ENCODE measurements at places on chromosomes 12 and 14.

GRCh38 chr12:76698966-76699365 is 64.9 kb upstream of the ZDHHC17 start:
- H3K4me1 ChIP-seq: no peaks in the 10 kb centered on the region
- H3K27ac ChIP-seq: no peak overlapping the region
- H3K27me3 ChIP-seq: no peaks in the 10 kb centered on the region
- H3K4me3 ChIP-seq: no peak overlapping the region

DNA sequence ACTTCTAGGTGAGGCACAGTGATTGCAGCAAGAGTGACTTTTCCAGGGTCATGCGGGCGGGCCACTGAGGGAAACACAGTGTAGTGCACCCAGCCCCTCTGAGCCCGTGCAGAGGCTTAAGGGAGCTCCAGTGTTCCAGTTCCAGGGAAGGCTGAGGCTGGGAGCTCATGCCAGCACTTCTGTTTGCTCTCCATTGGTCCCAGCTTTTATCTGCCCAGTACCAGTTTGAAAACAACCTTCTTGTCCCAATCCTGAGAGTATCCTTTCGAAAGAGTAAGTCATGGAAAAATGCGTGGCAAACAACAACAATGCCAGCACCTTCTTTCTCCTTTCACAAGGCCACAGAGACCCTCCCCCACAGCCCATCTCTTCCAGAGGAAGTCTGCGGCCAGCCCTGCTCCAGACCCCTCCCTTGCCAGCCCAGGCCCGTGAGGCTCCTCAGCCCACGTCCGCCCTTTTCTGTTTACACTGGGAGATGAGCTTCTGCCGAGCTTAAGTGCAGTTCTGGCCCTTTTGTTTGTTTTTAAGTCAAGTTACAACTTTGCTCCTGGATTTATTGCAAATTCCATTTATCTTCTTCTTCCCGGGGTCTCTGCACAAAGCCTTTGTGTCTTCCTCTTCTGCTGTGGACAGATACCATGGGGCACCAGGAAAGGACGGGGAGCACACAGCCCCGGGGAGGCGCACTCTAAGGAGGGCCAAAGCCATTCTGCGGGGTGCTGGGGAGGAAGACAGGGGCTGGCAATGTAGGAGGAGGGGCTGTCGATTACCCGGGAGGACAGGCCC is 185.6 kb downstream of the ZFP36L1 start:
- H3K27me3 ChIP-seq: no peaks in the 10 kb centered on the region
- H3K36me3 ChIP-seq: no peaks in the 10 kb centered on the region
- H3K4me1 ChIP-seq: no peaks in the 10 kb centered on the region
- H3K27ac ChIP-seq: peak overlapping the region; percentile 52
- H3K4me3 ChIP-seq: no peak overlapping the region
- DNase-seq: no peak

DNA sequence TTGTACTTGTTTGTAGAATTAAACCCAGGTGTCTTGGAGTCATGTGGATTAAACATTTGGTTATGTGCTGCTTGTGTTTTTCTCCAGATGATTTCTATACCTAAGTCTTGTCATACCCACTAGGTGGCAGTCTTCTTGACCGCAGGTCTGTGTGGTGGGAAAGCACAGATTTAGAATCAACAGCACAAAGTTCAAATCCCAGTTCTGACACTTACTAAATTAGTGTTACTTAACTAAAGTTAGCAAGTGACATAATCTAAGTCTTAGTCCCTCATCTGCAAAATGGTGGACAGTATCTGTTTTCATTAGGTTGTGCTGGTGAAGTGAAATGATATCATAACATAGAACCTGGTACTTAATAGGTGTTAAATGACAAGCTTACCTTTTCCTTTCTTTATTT is 151.0 kb upstream of the ARHGAP5 start:
- H3K27ac ChIP-seq: no peak overlapping the region
- no peaks in the 10 kb centered on the region for H3K27me3 ChIP-seq
- H3K36me3 ChIP-seq: no peaks in the 10 kb centered on the region

DNA sequence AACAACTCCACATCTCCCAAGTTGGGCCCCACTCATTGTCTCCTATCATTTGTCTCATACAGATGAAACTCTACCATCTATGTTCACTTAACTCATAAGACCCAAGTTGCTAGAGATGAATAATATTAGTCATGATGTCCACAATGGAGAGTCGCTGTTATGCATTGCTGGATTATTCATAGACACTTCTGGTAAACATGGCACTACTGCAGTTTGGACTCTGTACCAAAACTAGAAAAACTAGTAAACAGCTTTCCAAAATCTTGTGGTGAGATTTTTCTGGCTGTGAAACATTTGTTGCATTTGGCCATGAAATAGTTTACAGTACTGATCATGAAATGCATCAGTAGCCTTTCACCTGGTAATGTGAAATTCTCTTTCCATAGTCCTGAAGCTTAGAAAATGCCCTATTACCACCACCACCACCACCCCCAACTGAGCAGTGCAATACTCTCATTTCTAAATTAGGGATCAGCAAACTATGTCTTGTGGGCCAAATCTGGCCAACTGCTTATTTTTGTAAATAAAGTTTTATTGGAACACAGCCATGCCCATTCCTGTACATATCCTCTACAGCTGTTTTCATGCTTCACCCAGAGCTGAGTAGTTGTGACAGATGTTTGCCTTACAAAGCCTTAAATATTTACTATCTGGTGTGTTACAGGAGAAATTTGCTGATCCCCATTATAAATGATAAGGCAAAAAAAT is 236.5 kb downstream of the DPF3 start:
- H3K27ac ChIP-seq: no peak overlapping the region
- no peak for DNase-seq
- no peaks in the 10 kb centered on the region for H3K27me3 ChIP-seq
- no peaks in the 10 kb centered on the region for H3K36me3 ChIP-seq
- H3K4me3 ChIP-seq: no peak overlapping the region

- H3K4me1 ChIP-seq: no peaks in the 10 kb centered on the region
- H3K27me3 ChIP-seq: no peaks in the 10 kb centered on the region
- DNase-seq: no peak
Observed at GRCh38 chr12:125098676-125099408, 33.6 kb downstream of the AACS start.

DNA sequence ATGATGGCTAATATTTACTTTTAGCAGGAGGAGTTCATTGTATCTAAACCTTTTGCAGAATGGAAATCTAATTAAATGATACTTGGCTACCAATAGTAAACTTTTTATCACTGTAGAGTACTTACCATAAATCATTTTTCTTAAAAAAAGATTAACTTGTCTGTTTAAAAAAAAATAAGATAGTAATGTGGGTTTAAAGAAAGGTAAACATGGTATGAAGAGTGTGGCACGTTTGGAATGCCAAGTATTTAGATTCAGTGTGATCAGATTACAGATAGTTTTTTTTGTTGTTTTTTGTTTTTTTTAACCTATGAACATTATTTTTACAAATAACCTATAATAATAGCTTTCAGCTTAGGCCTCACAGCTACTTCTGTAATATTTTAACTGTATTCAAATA is 25.8 kb downstream of the KTN1 start:
- H3K4me3 ChIP-seq: no peak overlapping the region
- no peaks in the 10 kb centered on the region for H3K36me3 ChIP-seq
- no peak overlapping the region for H3K27ac ChIP-seq
- no peaks in the 10 kb centered on the region for H3K27me3 ChIP-seq
- no peak for DNase-seq
- peaks cover 26% of the 10 kb centered on the region for H3K4me1 ChIP-seq

GRCh38 chr14:57420986-57421385 is 30.6 kb downstream of the NAA30 start:
- no peak overlapping the region for H3K27ac ChIP-seq
- H3K27me3 ChIP-seq: no peaks in the 10 kb centered on the region
- no peaks in the 10 kb centered on the region for H3K36me3 ChIP-seq
- no peaks in the 10 kb centered on the region for H3K4me1 ChIP-seq

DNA sequence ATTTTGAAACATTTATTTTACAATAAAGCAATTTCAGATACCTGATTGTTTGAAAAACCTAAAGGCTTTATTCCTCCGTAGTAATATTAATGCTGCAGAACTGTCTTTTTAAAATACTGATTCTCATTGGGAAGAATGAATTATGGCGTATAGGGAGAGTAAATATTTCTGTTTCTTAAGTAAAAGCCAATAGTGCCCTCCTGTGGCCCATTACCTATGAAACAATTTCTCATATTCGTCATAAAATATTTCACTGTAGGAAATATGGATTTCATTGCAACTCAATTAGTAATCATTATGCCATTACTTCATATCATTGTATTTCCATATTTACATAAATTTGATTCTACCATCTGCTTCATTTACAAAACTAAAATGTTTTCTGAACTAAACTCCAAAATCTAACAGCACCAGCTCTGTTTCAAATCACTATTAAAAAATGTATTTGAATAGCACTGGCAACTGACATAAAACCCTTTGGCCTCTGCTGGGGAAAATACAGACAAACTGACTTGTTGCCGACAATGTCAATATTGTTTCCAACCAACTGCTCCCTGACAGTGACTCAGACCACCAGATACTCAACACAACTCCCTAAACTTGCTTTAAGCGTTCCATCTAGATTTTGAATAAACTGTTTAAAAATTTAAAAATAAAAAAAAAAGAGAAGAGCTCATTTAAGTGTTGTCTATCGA is 290.3 kb downstream of the NAV3 start:
- H3K27ac ChIP-seq: no peak overlapping the region
- H3K36me3 ChIP-seq: no peaks in the 10 kb centered on the region
- no peaks in the 10 kb centered on the region for H3K4me1 ChIP-seq
- no peaks in the 10 kb centered on the region for H3K27me3 ChIP-seq
- DNase-seq: no peak

GRCh38 chr12:38445040-38445439 is 128.5 kb downstream of the ALG10B start:
- DNase-seq: no peak
- no peak overlapping the region for H3K27ac ChIP-seq
- H3K36me3 ChIP-seq: no peaks in the 10 kb centered on the region

DNA sequence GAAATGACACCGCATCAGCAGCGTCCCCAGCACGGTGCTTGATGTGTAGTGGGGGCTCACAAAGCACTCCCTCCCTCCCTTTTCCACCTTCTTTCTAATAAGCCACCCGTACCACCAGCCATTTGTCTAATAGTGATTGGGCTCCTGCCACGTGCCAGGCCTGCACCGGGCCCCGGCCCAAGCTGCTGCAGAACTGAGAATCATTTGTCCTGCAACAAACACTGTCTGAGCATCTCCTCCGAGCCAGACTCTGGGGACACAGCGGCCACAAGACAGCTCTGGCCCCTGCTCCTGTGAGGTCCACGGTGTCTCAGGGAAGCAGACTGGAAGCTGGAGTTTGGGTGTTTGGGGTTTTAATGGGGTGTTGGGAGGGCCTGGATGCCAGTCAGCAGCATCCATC is 43.9 kb downstream of the MVK start:
- no peak overlapping the region for H3K4me3 ChIP-seq
- no peak for DNase-seq
- no peaks in the 10 kb centered on the region for H3K27me3 ChIP-seq
- no peaks in the 10 kb centered on the region for H3K36me3 ChIP-seq

- H3K27ac ChIP-seq: peak overlapping the region; percentile 11
- no peaks in the 10 kb centered on the region for H3K36me3 ChIP-seq
- H3K4me3 ChIP-seq: no peak overlapping the region
- no peak for DNase-seq
- no peaks in the 10 kb centered on the region for H3K4me1 ChIP-seq
- H3K27me3 ChIP-seq: no peaks in the 10 kb centered on the region
Observed at GRCh38 chr12:122437656-122438121, 15.2 kb upstream of the CLIP1 start.

DNA sequence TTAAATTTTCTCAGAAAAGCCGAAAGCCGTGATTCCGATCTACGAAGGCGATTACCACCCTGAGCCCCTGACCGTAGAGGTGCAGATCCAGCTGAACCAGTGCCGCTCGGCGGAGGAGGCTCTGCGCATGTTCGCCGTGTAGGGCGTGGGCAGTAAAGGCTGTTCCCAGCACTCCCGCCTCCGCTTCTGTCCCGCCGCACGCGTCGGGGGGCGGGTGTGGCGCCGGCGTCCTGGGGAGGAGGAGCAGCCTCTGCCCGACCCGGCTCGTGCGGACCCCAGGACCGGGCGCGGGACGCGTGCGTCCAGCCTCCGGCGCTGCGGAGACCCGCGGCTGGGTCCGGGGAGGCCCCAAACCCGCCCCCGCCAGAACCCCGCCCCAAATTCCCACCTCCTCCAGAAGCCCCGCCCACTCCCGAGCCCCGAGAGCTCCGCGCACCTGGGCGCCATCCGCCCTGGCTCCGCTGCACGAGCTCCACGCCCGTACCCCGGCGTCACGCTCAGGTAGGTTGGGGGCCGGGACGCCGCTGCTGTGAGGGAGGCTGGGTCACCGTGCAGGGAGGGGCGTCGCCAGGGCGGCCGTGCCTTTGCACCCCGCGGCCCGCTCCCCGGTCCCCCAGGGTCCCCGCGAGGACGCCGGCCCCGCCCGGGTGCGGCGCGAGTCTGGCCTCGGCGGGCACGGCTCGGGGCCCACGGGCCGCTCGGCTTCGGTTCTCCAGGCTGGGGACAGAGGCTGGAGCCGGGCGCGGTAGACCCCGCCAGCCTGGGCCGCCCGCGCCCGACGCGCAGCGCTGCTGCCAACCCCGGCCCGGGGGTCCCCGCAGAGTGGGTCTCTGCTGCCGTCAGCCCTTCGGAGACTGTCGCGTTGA is at the start of gene B3GNT4:
TSS of gene B3GNT4 (plus strand) at position 409 of the 866 bp plus-strand sequence. CDS start 910 bp downstream, outside the sequence.
- DNase-seq: no peak
- peaks cover 5% of the 10 kb centered on the region for H3K4me1 ChIP-seq
- H3K36me3 ChIP-seq: peaks cover 10% of the 10 kb centered on the region
- no peak within 1 kb of the TSS for H3K27ac ChIP-seq

DNA sequence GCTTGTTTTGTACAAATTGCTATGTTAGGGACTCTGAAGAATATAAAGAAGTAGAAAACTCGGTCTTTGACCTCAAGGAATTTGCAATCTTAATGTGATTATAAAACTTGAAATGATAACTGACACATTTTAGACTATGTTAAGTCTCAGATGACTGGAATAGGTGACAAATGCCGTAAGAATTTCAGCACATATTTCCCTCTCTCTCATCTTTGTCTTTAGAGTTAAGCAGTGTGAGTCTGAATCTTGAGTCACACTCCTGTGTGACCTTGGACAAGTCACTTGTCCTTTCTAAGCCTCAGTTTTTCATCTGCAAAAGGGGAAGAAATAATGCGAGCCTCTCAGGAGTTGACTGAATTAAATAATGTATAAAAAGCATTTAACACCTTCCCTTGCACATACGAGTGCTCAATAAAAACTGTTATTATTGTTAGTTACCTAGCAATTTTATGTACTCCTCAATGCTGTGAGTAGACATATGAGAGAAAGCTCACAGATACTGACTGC is 103.7 kb downstream of the DYRK2 start:
- no peaks in the 10 kb centered on the region for H3K4me1 ChIP-seq
- no peak for DNase-seq
- H3K27ac ChIP-seq: no peak overlapping the region
- H3K36me3 ChIP-seq: no peaks in the 10 kb centered on the region
- no peaks in the 10 kb centered on the region for H3K27me3 ChIP-seq
- no peak overlapping the region for H3K4me3 ChIP-seq

GRCh38 chr12:76786986-76787385 is 23.1 kb downstream of the ZDHHC17 start:
- no peak for DNase-seq
- H3K27me3 ChIP-seq: no peaks in the 10 kb centered on the region
- H3K36me3 ChIP-seq: no peaks in the 10 kb centered on the region
- no peak overlapping the region for H3K4me3 ChIP-seq

Measured in ascending aorta (tissue), 2 donors.